ENCODE measurements at places on chromosomes 4 and X. TPM values are rescaled to one million over a fixed set of nuclear protein-coding genes. Genes with fewer than 3 reads are reported as not detected.

The NR3C2 gene
- 4.8 TPM for total RNA-seq

The CCDC160 gene
- 0.15 TPM for total RNA-seq

The ERAS gene
- not detected for total RNA-seq

The TMPRSS11F gene
- not detected for total RNA-seq

The SMARCA1 gene
- total RNA-seq: 78.2 TPM

The SCLT1 gene
- 7.1 TPM for total RNA-seq

The GLOD5 gene
- total RNA-seq: not detected

The NAP1L3 gene
- 4.9 TPM for total RNA-seq

The BMX gene
- not detected for total RNA-seq

The NUDT10 gene
- 5.2 TPM for total RNA-seq

The FAM13A gene
- total RNA-seq: 29.8 TPM

The GUCY1A1 gene
- total RNA-seq: 4.0 TPM

The PNCK gene
- 1.2 TPM for total RNA-seq

The FAM9B gene
- total RNA-seq: not detected

The ADAMTS3 gene
- total RNA-seq: 5.1 TPM

The OTOP1 gene
- not detected for total RNA-seq

The CXCL5 gene
- 0.73 TPM for total RNA-seq

The SSX2 gene
- total RNA-seq: not detected

The REELD1 gene
- total RNA-seq: not detected

The FRMD7 gene
- not detected for total RNA-seq

The RELL1 gene
- total RNA-seq: 58.9 TPM

The RTL3 gene
- 0.29 TPM for total RNA-seq

The PCDH19 gene
- total RNA-seq: under 0.01 TPM

The TCEAL6 gene
- not detected for total RNA-seq

The CHST7 gene
- total RNA-seq: 17.0 TPM

The GPC4 gene
- 0.33 TPM for total RNA-seq

The SHROOM3 gene
- 27.5 TPM for total RNA-seq

The AFAP1 gene
- total RNA-seq: 36.1 TPM

The RHOH gene
- total RNA-seq: not detected

The SGMS2 gene
- total RNA-seq: 114 TPM

The VSIG1 gene
- not detected for total RNA-seq

The PSAPL1 gene
- not detected for total RNA-seq

The PF4V1 gene
- total RNA-seq: 0.58 TPM

The CWH43 gene
- total RNA-seq: not detected

The PNMA5 gene
- not detected for total RNA-seq

The DRD5 gene
- not detected for total RNA-seq

The MAP3K15 gene
- total RNA-seq: under 0.01 TPM

The IDS gene
- total RNA-seq: 32.1 TPM

The TMEM154 gene
- total RNA-seq: 2.8 TPM

The C4orf33 gene
- 17.9 TPM for total RNA-seq

The TEX13D gene
- not detected for total RNA-seq

The AKAP14 gene
- not detected for total RNA-seq

The TRIM60 gene
- not detected for total RNA-seq

The VEGFC gene
- total RNA-seq: 37.2 TPM

The PARM1 gene
- not detected for total RNA-seq

The XAGE1A gene
- total RNA-seq: not detected

The VSIG4 gene
- not detected for total RNA-seq

The CNOT6L gene
- 22.4 TPM for total RNA-seq

The AFF2 gene
- total RNA-seq: not detected

The SLC6A14 gene
- total RNA-seq: not detected

Measured in smooth muscle cell of trachea (primary cell).